ENCODE measurements at places on chromosomes 1 and 21.
A peak's percentile ranks its signal among the peaks of the same experiment; 100 is the strongest.

GRCh38 chr1:179817789-179818188 lies 59.8 kb downstream of the TOR1AIP2 start:
- no peak for DNase-seq

DNA sequence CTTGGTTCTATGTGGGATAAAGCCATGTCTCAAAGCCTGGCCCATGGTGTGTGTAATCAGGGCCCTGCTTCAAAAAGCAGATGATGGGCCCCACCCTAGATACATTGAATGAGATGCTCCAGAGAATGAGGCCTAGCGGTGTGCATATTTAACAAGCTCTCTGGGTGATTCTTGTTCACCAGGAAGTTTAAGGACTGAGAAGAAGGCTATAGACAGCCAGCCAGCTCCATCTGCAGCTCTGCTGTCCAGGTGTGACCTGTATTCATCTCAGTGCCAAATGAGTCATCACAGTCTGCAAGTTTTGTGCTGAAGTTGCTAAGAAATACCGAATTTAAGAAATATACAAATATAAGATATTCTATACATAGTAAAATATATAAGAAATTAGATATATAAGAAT lies 182.0 kb upstream of the RUNX1 start:
- no peak for DNase-seq

DNA sequence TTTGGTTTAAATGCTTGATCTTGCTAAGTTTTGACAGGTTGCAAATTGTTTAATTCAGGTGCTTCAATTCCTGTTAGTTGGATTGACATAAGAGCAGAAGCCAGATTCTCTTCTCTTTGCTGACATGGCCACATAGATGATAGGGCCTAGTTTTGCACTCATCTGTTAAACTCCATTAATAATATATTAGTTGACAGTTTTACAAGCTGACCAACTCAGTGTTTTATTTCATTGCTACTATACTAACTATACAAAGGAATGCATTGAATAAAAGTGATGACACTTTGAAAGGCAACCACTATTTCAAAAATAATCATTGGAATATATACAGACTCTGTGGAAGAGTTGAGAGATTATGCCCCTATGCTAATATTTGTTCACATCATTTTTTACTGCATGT lies 255.6 kb upstream of the DPYD start:
- no peak for DNase-seq

DNA sequence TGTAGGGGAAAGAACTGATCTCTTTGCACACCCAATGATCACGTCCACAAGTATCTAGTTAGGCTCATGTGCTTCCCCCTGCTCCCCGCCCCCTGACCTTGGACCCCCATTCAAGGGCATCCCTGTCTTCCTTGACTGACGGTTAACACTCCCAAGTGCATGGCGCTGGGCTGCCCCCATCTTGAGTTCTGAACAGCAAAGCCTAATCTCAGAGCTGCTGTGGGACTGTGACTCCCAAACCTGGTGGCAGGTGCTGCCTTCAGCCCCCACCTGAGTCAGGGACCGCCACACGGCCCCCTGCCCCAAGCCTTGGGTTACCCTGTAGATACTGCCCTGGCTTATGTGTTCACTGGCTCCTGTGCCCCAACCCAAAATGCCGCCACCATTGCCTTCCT lies 925 bp downstream of the TNNI1 start:
- DNase-seq, result no peak

- DNase-seq, result no peak
Observed at GRCh38 chr1:65425697-65426096, 5.2 kb downstream of the LEPR start.

DNA sequence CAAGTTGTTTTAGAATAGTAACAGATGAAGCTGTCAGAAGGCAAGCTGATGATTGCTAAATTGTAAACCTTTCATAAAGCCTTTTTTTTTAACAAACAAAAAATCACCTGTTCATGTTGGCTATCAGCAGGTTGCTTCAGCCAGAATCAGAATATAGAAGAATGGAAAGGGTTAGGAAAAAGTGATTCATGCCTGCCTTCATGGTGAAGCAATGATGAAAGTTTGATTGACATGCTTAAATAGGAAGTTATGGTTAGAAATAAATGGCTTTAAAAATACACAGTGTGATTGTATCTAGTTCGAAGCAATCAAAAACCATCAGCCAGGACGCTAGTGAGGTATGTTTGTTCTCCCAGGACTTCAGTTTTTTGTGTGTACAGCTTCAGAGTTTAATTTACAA lies 37.9 kb downstream of the GABPA start:
- no peak for DNase-seq

DNA sequence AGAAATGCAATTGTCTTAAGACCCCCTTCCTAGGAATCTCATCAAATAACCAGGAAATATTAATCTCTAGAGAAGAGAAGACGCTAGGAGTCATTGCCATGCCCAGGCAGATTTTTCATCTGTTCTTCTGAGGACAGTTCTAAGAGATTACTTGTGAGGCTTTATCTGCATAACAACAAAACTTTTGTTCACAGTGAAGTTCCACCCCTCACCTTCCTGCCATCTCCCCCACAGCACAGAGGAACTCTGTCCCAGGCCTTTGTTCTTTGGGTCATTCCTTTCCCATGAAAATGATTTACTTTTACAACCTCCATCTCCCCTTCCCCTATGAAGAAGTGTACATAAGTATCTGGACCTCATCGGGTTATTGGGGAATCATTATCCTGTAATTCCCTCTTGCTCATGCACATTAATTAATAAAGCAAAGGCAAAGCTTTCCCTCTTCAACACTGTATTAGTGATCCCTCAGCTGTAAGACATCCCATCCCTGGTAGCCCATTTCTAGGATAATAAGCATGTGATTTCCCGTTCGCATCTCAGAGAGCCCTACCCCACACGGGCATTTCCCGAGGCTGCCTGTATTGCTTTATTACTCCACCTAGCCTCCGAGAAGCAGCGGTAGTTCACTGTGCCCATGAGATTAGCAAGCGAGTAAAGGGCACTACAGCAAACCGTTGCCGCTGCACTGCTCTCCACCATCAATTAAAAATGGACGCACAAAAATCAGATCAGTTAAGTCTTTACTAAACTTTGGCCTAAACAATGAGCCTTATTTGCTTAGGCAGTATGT lies 384.4 kb upstream of the CAMK1G start:
- no peak for DNase-seq

GRCh38 chr1:27863538-27863915 lies 8.8 kb upstream of the THEMIS2 start:
- DNase-seq, result peak; percentile 77

DNA sequence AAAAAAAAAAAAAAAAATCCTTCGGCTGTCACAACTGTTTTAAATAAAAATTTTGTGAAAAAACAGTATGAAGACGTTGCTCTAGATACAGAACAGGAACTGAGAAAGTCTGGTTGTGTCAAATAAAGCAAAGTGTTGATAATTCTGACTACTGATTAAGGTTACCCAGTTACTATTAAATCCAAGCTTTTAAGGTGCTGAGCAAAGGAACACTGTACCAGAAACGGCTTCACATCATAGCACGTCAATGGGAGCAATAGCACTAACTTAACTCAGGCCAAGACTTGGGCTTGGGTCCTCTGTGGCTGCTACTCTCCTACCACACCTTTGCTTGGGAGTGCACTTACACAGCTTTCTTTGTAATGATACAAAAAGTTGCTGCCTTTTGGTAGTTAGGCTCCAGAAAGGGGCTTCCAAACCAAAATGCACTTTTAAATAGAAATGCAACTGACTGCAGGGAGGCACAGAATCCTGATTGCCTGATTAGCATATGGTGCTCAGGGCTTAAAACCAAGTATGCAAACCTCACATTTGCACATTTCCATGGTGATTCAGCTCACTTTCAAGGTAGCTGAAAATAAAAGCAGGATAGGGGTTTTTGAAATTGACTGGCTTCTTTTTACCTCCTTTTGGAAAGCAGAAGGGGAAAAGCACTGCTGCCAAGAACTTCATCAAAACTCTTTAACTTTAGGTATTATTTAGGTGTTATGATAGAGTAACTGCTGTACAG lies 6.3 kb downstream of the MCL1 start:
- no peak for DNase-seq

- no peak for DNase-seq
Observed at GRCh38 chr1:209866201-209866600, 38.4 kb downstream of the UTP25 start.

GRCh38 chr1:7516341-7516740 lies 254.8 kb upstream of the VAMP3 start:
- peak; percentile 26 for DNase-seq

DNA sequence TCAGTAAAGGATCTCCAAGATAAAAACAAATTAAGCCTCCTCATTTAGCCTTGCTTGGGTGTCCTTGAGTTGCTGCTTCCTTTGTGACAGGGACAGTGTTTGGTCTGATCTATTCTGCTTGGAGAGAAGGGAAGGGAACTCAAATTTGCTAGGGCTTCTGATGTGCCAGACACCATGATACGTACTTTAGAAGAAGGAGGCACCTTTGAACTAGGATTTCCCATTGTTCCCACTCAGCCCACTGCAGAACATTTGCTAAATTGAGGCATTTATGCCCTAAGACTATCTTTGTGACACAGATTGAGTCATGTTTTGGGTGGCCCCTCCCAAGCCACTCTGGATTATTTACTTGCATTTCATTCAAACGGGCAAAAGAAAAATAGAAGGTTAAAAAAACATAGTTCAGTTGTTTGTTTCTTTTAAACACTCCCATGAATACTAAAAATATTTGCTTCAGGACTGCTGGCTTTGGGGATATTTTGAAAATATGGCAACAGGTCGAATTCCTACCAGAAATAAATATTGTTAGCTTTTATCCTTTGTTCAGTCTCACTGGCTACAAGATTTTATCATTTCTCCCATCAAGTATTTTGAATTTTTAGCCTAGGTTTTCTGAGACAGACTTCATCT lies 81.9 kb upstream of the WLS start:
- no peak for DNase-seq

GRCh38 chr1:216303690-216304089 lies 119.6 kb downstream of the USH2A start:
- DNase-seq, result no peak

- no peak for DNase-seq
Observed at GRCh38 chr1:16349847-16350406, 2.4 kb downstream of the FBXO42 start.

DNA sequence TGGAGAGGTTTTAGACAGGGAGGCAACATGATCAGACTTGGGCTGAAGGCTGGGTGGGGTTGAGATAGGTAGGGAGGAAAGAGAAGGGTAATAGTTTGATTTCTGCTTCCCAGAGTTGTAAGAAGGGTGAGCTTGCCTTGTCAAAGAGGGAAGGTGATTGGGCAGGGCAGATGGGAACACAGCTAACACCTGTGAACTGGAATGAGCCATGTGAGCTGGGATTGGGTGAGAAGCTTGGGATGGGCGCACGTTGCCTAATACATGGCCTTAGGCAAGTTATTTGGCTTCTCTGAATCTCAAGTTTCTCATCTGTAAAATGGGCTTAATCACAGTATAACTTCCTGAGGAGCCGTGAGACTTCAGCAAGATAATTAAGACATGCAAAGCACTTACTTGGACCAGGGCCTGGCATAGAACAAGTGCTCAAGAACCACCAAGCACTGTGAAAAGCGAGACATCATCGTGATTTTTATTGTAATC lies 33.8 kb upstream of the ID3 start:
- DNase-seq, result no peak

- DNase-seq, result no peak
Observed at GRCh38 chr1:153546371-153546770, 765 bp upstream of the S100A4 start.

GRCh38 chr1:234396871-234397270 lies 23.6 kb downstream of the COA6 start:
- DNase-seq, result no peak

DNA sequence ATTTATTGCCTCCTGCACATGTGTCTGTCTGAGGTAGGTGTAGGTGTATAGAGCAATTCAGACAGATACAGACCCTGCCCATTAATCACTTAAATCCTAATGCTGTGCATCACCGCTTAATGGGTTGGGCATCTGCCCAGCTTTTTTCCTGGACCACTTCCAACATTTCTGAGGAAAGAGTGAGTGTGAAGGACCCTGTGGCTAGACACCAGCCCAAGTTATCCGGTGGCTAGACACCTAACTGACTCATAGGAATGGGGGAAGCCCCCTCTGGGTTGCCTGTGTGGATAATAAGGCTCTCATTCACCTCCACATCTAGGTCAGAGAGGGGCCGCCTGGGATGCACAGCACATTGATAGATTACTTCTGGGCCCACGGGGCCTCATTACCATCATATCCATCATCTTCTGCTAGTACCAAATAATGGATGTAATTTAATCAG lies 121.1 kb upstream of the RAVER2 start:
- no peak for DNase-seq

DNA sequence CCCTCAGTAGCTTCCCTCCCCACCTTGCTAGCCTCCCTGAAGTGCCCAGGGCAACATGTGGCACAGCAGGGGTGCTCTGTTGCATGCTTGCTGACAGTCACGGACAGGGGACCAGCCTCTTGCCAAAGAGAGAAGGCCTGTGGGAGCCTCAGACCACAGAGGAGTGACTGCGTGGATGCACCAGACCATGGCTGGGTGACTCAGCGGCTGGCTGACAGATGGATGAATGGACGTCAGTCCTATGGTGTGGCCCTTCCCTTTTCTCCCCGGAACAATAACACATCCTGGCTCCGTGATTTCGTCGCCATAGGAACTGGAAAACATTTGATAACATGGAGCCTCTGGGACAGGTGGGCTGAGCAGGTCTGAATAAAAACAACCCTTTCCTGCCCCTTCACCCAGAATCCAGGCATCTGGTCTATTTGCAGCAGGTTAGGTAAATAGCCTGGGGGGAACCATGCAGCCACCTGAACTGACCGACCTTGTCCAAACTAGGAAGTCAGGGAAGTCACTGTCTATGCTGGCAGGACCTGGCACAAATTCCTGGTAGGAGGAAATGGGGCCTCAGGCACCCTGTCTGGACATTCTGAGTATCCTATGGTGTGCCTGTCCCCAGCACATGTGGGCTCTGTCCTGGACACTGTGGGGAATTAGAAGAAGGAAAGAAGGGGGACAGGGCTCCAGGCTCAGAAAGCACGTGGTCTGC lies 53.3 kb downstream of the NENF start:
- DNase-seq, result peak; percentile 89

- no peak for DNase-seq
Observed at GRCh38 chr1:167747988-167748387, 26.2 kb downstream of the MPZL1 start.

DNA sequence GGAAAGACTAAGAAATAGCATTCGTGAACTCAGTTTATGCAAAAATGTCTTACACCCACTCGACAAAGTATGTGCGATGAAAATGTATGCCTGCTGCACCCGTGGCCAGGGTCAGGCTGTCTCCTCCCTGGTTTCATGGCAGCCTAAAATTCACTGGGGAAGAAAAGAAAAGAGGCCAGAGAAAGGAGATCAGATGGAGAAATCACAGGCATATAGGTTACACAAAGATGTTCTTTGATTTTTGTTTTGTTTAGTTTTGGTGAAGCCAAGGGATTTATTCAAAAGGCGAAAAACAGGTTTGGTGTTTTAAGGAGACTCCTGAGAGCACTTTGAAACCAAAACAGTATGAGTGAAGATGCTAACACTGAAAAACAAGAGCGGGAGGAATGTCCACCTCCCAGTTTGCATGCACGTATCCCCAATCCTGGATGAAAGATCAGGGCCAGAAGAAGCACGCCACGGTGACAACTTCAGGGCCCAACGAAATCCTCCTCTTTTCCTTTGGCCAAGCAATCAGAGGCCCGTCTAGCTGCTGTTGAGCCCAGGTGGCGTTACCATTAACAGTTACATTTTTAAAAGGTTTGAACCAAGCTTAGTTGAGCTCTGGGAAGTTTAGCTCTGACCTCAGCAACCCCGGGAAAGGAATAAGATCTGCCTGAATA lies 992 bp upstream of the SSX2IP start:
- no peak for DNase-seq

Measured in lower lobe of right lung (tissue), 2 donors.